Heart right ventricle (tissue), 16 donors: ENCODE measurements at places on chromosomes 4 and X. TPM values are rescaled to one million over a fixed set of nuclear protein-coding genes. Genes with fewer than 3 reads are reported as not detected.
A peak's percentile ranks its signal among the peaks of the same experiment; 100 is the strongest.

Gene PFKFB1
- total RNA-seq, result 0.12 TPM

DNA sequence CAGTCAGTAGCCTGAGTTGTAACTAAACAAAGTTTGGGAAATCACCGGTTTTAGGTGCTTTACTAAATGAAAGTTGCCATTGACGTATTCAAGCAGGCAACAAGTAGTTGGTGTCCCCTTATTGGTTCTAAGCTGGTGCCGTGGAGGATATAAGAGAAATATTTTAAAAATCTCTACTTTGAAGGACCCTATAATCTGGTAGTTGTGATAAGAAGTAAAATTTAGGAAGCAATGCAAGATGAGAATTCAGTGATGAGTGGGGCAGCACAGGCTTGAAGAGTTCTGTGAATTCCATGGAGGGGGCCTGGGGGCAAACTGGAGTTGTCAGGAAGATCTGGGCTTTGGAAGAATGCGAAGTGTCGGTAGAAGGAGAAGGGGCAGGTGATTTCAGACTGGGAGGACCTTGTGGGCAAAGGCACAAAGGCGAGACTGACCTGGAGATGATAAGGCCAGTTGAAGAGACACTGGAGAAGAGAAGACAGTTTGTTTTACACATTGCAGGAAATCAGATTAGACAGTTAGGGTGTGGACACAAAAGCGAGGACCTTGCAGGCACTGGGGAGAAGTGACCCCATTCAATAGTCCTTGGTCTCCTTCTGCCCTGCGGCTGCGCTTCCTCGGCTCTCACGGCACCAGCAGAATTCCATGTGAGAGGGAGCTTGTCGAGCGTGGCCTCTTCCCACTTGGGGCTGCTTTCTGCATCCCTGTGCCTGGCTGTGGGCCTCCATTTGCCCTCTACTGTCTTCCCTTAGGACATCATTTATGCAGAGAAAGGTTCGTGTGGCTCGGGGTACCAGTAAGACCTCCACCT lies 1.3 kb downstream of the RHOH start:
- no peak overlapping the region for H3K4me3 ChIP-seq
- no peaks in the 10 kb centered on the region for H3K4me1 ChIP-seq
- peaks cover 6% of the 10 kb centered on the region for H3K27me3 ChIP-seq
- no peak for DNase-seq
- H3K27ac ChIP-seq, result no peak overlapping the region

Gene CLNK
- total RNA-seq, result not detected

GRCh38 chr4:57442831-57443291 lies 332.7 kb upstream of the IGFBP7 start:
- H3K4me1 ChIP-seq, result peaks cover 8% of the 10 kb centered on the region
- no peak overlapping the region for H3K4me3 ChIP-seq
- no peaks in the 10 kb centered on the region for H3K36me3 ChIP-seq
- no peak overlapping the region for H3K27ac ChIP-seq
- peak; percentile 44 for DNase-seq

GRCh38 chr4:80253510-80253909 lies 13.0 kb upstream of the FGF5 start:
- no peaks in the 10 kb centered on the region for H3K36me3 ChIP-seq
- no peak overlapping the region for H3K27ac ChIP-seq
- no peak overlapping the region for H3K4me3 ChIP-seq
- H3K27me3 ChIP-seq, result no peaks in the 10 kb centered on the region
- no peak for DNase-seq
